Activated CD4-positive, alpha-beta T cell treated with anti-CD3 and anti-CD28 coated beads, Interleukin-2, amount 50 U/mL, for 4 hours (primary cell): ENCODE measurements at places on chromosomes 5 and 9.

- DNase-seq, result no peak
These were observed 23.1 kb upstream of the NSMF start for GRCh38 chr9:137482094-137482781.

DNA sequence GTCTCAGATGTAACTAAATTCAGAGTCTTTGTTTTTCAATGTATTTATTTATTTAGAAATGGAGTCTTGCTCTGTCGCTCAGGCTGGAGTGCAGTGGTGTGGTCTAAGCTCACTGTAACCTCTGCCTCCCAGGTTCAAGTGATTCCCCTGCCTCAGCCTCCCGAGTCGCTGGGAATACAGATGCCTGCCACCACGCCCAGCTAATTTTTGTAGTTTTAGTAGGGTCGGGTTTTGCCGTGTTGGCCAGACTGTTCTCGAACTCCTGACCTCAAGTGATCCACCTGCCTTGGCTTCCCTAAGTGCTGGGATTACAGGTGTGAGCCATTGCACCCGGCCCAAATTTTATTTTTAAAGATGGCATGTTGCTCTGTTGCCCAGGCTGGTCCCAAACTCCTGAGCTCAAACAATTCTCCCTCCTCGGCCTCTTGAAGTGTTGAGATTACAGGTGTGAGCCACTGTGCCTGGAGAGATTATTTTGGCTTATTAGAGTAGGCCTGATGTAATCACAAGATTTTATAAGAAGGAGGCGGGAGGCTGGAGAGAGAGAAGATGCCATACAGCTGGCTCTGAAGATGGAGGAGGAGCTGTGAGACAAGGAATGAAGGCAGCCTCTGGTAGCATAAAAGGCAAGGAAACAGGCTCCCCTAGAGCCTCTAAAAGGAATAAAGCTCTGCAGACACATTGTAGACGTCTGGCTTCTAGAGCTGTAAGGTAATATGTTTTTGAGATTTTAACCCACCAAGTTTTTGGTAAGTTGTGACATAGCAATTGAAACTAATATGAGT, 12.9 kb upstream of the KLF9 start:
- DNase-seq, result no peak

GRCh38 chr9:134381671-134382516, 55.6 kb downstream of the RXRA start:
- no peak for DNase-seq

- DNase-seq, result no peak
These were observed 1043.4 kb upstream of the CDH10 start for GRCh38 chr5:25688156-25688555.

DNA sequence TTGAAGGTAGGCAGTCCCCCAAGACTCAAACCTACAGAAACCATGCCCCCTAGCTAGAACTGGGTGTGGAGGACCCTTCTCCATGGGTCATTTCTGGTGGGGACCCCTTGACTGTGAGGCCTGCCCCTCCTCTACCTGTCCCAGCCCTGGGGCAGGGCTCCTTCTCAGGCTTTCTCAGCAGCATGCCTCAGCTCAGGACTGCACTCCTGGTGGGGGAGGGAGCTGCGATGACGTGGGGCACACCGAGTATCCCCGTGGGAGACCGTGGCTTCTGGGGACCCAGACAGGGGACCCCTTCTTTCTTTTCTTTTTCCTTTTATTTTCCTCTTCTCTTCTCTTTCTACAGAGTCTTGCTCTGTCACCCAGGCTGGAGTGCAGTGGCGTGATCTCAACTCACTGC, 27.0 kb upstream of the PITX1 start:
- no peak for DNase-seq
